NCI-H1092 treated with DMSO at 0.1 percent for 48 hours (cell line): ENCODE measurements at places on chromosomes 1 and 21.

DNA sequence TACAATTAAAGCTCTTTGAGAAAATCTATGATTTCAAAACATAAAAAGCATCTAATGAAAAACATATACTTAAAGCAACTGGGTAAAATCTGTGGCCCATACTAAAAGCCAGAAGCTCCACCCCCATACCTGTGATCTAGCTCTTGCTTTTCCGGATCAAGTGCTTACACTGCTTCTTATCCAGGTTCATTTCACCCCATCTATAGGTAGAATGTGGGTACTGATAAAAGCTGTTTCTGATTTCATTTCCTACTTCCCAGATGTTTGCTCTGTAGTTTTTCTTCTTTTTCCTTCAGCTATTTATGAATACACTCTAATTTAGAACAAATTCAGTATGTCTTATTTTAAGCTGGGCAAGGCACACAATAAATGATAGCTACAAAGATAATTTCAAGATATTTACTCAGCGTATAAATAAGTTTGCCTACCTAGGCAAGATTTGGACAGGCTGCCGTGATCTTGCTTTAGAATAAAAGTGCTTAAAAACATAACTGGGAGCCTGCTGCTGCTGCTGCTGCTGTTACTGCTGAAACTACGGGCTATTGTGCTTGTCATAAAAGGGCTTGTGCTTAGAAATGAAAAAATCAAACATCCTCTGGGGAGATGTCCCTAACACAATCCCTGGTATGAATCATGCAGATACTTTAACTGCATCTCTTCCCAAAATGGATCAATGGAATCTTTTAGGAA is 2.1 kb downstream of the SIPA1L2 start:
- DNase-seq: peak; percentile 74

- DNase-seq: no peak
These were observed 43.6 kb downstream of the ALG6 start for GRCh38 chr1:63411066-63411465.

DNA sequence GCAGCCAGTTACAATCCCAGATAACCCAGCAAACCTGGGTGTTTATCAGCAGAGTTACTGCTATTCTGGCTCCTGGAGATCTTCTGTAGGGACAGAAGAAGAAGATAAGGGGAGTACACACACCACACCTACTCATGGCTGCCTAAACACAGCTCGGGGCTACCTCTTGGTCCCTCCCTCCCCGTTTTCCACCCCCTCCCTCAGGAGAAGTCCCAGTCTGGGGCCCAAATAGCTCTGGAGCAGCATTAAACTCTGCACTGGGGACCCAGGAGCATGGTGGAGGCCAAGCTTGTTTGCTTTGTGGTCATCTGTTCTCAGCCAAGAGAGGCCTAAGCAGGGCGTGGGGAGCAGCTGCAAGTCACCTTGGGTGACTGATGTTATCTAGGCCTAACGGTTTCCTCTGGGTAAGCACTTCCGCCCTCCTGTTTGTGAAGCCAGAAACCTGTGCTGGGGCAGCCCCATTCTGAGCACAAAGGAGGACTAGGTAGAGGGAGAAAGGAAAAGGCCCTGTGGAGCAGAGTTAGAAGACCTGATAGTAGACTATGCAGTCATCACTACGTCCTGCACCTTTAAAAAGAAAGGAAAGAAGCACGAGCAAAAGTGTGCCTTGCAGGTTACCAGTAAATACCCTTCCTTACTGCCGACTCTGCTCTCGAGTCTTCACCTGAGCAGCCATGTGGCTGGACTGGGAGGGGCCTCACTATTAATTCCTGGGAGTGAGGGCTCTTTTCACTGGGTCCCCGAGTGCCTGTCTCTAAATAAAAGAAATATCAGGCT is 2.0 kb upstream of the RCSD1 start:
- no peak for DNase-seq

- DNase-seq: peak; percentile 68
These were observed 110.0 kb downstream of the GRIK3 start for GRCh38 chr1:36924282-36924811.

GRCh38 chr1:11053758-11054137 is 6.1 kb downstream of the SRM start:
- no peak for DNase-seq

DNA sequence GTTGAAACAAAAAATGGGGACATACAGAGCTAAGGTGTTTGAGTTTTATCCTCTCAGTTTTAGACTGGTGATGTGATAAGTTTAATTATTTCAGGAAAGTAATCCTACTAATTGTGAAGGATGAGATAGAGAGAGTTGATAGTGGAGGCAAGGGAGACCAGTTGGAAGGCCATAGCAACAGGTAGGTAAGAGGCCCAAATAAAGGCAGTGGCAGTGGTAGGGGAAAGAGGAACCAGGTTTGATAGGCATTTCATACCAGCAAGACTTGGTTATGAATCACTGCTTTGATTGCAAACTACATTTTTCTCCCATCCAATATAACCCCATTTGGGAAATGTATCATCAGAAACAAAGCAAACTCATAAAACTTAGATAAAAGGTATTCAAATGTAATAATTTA is 63.1 kb upstream of the SH3GLB1 start:
- no peak for DNase-seq
